Stimulated activated CD4-positive, alpha-beta T cell treated with anti-CD3 and anti-CD28 coated beads, Interleukin-15, amount 100 ng/mL, for 1 hour (primary cell): ENCODE measurements at places on chromosomes 1 and 21.

DNA sequence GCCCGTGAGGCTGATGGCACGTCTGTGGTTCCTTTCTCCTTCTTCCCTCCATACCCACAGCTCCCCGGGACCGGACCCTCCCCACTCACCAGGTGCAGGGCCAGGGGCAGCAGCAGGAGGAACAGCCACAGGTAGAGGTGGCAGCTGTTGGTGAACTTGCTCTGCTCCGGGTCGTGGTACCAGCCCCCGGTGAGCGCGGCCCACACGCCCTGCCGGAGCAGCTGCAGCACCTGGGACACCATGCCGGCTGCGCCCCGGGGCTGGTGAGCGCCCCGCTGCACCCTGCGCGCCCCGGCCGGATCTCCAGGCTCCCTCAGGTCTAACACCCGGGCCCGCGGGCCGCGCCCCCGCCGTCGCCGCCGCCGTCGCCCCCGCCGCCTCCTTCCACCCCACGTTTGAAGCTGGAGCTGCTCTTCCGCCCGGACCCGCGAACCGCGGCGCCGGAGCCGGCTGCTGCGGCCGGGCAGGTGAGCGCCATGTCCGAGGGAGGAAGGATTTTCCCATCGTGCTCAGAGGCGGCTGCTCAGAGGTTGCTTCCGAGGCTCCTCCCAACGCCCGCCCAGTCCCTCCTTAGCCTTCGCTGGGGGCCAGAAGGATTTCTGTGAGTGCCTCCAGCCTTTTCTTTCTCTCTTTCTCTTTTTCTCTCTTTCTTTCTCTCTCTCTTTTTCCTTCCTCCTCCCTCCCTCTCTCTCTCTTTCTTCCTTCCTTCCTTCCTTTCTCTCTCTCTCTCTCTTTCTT is at the start of gene PCNX2:
Gene PCNX2 (minus strand): TSS at position 489 of the 738 bp plus-strand sequence. CDS start 247 bp downstream, at position 242.
- peak; percentile 62 for DNase-seq

DNA sequence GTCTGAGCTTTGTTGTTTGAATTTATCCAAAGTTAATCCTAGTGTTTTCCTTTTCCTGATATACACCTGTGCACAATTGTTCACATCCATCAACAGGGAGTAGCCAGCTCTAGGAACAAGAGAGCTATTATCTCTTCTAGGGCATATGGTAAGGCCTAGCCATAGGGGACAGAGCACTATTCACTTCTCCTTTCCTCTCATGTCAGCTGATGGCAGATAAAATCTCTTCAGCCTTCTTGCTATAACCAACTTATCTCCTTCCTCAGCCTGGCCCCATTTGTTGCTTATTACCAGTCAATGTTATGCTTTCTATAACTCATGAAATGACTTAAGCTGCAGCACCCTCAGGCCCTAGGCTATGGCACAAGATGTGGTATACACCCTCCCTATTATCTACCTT is 38.9 kb downstream of the PATJ start:
- no peak for DNase-seq

DNA sequence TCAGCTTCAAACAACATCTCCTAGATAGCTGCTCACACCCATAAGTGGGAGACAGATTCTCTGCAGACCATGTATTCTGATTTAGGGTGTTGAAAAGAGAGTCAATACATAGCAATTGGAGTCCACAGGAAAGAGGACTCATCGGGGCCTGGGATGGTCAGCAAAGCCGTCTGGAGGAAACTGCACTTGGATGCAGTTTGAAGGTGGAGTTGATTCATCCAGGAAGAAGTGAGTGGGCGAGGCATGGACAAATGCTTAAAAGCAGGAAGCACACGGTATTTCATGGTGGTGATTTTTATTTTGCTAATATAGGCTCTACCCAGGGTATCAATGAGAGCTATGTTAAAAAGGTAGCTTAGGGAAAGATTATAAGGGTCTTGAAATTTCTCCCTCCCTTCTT is 36.8 kb upstream of the DIRAS3 start:
- no peak for DNase-seq

GRCh38 chr1:67308136-67308535 is 463 bp downstream of the IL12RB2 start:
- no peak for DNase-seq

GRCh38 chr1:8554956-8555534 is 237.1 kb downstream of the SLC45A1 start:
- no peak for DNase-seq
